ENCODE measurements at places on chromosomes 1 and 21.

GRCh38 chr1:157369808-157370521, 182.3 kb downstream of the FCRL5 start:
- DNase-seq = peak; percentile 67

DNA sequence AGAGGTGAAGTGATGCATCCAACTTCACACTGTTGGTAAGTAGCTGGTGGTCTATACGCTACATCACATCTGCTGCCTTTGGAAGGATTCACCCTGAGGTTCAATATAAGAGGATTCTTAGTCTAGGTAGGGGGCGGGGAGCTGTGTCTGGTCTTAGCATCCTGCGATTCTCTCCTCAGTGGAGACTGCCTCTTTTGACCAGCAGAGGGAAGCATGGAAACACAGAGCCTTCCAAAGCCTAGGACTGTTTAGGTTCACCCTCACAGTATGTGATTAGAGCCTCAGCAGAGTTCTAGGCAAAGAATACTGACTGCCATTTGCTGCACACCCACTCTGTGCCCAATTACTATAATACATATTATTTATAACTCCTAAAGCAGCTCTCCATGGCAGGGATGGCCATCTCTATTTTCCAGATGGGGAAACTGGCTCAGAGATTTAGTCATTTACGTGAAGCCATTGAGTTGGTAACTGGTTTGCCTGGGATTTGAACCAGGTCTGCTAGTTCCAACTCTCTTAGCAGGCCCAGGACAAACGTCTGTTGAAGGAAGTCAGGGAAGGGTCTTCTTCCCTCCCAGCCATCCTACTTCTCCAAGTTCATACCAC, 28.9 kb upstream of the EFCAB14 start:
- DNase-seq = peak; percentile 87

GRCh38 chr1:21868941-21869454, 56.9 kb downstream of the LDLRAD2 start:
- DNase-seq = peak; percentile 59

GRCh38 chr1:7588457-7588827, 182.7 kb upstream of the VAMP3 start:
- DNase-seq = no peak

DNA sequence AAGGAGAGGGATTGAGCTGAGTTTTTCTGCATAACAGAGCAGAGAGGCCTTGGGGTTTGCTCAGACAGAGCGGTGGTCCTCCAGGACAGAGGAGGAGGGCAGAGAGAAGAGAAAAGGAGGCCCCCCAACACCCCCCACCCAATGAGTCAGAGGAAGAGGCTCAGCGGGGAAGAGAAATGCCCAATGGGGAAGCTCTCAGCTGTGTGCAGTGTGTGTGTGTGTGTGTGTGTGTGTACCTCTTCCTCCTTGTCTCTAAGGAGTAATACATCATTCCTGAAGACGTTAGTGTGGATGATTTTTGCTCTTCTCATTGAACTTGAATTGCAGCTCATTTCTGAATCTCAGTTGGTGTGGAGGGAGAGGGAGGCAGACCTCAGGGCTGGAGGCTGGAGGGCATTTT, 8.7 kb downstream of the TMPRSS3 start:
- DNase-seq = no peak

- DNase-seq = peak; percentile 95
Measured at GRCh38 chr1:8025061-8025670, 943 bp downstream of the ERRFI1 start.

GRCh38 chr1:199081739-199082138, 442.9 kb downstream of the PTPRC start:
- DNase-seq = no peak

- no peak for DNase-seq
Measured at GRCh38 chr1:101108111-101108500, 82.5 kb upstream of the DPH5 start.

DNA sequence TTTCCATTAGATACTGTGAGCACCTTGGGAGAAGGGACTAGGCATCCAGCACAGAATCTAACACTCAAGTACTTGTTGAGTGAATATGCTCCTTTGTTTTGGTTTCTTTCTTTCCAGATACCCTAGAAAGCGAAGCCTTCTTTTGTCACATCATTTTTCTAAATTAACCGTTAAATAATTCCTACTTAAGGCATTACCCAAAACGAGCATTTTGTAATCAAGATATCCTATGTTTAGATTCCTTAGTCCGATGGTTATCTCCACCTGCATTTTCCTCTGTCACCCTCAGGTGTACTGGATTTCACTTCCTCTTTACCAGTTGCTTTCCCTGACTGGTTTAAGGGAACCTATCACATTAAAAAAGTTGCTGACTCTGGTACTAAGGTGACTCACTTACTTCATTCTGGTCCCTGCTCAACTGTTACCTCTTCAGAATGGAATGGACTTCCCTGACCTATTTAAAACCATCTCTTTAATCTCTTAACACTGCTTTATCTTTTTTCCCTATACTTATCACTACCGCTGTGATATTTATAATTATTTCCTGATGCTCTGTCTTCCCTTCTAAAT, 3.2 kb downstream of the B3GALNT2 start:
- DNase-seq = no peak

GRCh38 chr1:151549199-151549598, 9.1 kb downstream of the TUFT1 start:
- DNase-seq = no peak

DNA sequence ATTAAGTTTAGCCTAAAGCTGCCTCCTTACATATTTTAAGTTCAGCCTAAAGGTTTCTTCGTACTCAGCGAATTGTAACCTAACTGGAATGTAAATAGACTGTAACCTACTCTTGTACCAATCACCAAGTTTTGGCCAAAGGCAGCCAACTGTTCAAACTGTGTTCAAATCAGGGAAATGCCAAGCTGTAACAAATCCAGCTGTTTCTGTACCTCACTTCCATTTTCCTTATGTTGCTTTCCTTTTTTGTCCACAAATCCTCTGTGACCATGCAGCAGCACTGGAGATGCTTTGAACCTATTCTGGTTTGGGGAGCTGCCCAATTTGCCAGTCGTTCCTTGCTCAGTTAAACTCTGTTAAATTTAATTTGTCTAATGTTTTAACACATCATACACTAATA, 3.2 kb upstream of the APOBEC4 start:
- no peak for DNase-seq

DNA sequence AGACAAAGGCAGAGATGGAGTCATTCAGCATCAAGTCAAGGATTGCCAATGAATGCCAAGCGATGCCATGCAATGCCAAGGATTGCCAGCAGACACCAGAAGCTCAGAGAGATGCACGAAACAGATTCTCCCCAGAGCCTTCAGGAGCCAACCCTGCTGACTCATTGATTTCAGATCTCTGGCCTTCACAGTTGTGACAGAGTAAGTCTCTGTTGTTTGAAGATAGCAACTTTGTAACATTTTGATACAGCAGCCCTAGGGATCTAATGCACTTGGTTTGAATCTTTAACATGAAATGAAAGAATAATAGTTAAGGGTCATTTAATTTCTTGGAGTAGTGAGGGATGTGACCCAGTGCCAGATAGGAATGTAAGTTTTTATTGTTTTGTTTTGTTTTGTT, 287.4 kb upstream of the RUNX1 start:
- no peak for DNase-seq

DNA sequence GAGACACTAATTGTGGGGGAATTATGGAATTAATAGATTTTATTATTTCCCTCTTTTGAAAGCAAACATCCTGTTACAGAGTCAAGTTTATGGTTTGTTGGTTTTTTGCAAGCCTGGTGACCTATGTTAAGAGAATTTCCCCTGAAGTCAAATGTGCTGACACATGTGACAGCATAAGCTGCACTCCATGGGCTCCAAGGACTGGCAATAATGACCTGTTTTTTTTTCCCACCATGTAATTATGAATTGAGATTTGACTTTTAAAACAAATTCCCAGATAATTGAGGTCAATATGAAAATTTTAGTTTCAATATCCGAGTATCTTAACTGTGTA, 242.5 kb upstream of the SGIP1 start:
- no peak for DNase-seq

DNA sequence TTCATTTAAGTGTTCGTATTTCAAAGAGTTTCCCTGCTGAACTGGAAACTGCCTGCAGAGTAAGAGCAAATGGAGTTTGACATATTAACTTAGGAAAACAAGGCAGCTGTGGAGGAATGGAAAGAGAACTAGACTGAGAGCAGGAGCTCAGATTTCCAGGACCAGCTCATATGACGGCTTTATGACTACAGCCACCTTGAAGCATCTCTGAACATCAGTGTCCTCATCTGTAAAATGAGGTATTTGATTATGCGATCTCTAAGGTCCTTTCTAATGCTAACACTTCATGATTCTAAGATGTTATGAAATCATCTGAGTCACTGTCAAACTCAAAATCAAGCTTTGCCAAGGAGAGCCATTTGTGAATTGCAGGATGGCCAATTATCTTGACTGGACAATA, 112.3 kb downstream of the PRRX1 start:
- DNase-seq = no peak

GRCh38 chr1:212608959-212609700, 569 bp downstream of the ATF3 start:
- DNase-seq = no peak

- DNase-seq = no peak
Measured at GRCh38 chr1:2430592-2430973, 18.2 kb upstream of the PEX10 start.

DNA sequence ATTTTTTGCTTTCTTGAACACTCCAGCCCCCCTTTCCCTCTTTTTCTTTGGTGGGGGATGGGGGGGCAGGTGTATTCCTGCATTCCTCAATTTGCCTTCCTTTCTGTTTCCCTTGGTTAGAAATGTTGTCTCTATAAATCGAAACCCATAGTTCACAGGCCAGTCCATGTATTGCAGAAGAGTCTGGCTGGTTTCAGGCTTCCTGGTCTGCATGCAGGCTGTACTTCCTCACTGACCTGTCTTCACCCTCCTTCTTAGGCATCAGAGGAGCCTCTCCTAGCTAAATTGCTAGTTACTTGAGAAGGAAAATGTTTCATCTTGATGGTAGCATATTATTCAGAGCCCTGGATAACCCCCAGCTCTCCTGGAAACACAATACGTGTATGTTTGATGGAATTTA, 140.0 kb downstream of the SPATA46 start:
- no peak for DNase-seq

DNA sequence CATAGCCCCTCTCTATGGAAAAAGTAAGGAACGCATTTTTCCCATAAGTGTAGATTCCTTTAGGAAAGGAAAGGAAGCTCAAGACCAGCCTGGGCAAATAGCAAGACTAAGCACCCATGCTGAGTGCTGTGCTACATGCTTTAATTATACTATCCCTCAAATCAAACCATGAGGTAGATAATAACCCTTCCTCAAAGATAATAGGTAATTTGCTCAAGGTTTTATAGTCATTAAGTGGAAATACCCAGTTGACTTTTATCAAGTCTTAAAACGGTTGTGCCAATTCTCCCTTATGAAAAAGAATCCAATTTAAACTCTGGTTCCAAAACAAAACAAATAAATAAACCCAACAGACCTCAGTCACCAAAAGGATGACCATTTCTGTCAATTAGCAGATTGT, 3.4 kb downstream of the KIAA0319L start:
- DNase-seq = no peak

DNA sequence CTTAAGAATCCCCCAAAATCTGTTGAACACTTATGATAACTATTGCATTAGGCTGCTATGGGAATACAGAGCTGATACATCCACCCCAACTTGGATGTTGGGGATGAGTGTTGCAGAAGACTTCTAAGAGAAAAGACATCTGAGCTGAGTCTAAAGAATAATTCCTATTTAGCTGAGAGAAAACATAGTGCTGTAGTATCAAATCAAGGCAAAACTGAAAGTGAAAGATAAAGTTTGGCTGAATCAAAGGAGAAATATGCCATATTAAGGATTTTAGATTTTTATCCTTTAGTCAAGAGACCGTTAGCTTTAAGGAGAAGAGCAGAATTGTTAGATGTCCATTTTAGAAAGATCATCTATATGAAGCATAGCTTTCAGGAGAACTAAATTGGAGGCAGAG, 726.9 kb upstream of the PTBP2 start:
- no peak for DNase-seq

GRCh38 chr1:48043622-48044021, 46.4 kb upstream of the TRABD2B start:
- peak; percentile 88 for DNase-seq

DNA sequence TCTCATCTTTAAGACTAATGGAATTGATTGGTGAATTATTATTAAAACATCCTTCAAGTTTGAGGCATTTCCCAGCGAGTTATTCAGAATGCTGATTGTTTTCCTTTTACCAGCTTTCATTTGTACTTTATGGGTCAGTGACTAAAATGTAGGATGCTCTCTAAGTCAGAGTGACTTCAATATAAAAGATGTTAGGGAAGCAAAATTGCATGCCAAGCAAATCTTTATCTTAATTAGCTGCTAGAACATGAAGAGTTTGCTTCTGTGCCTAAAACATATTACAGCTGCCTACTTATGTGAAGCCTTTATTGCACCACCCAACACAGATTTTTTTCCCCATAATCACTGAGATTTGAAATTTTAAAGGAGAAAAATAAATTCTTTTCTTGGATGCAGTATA, 79.8 kb upstream of the CYYR1 start:
- DNase-seq = no peak

- no peak for DNase-seq
Measured at GRCh38 chr1:246335151-246335550, 171.9 kb downstream of the SMYD3 start.

DNA sequence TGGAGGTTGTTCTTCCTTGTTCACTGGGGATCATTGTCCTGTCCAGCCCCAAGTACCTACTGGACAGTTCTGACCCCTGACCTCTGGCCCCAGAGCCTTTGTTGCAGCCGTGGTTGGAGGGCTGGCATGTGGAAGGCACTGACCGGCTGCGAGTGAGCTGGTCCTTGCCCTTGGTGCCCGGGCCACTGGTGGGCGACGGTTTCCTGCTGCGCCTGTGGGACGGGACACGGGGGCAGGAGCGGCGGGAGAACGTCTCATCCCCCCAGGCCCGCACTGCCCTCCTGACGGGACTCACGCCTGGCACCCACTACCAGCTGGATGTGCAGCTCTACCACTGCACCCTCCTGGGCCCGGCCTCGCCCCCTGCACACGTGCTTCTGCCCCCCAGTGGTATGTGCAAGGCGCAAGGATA, 11.4 kb downstream of the TIE1 start:
- DNase-seq = no peak

- no peak for DNase-seq
Measured at GRCh38 chr1:233109096-233109495, 158.7 kb downstream of the NTPCR start.

DNA sequence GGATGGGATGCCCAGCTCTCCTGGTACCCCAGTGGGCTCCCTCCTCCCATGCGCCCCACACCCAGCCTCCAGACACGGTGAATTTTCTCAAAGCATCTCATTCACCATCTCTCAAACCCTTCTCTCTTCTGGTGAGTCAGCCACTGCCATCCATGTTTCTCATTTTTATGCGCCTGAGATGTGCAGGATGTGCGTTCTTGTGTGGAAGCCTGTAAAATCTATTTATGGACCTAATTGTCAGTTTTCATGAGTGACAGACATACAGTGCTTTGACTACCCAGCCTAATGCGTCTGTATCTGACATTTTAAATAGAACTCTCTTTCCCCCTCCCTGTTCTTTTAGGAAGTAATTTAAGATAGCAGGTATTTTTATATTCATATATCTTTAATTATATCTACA, 158.8 kb downstream of the DAB1 start:
- DNase-seq = no peak
